ENCODE measurements at places on chromosomes 5 and 9.
A peak's percentile ranks its signal among the peaks of the same experiment; 100 is the strongest.

DNA sequence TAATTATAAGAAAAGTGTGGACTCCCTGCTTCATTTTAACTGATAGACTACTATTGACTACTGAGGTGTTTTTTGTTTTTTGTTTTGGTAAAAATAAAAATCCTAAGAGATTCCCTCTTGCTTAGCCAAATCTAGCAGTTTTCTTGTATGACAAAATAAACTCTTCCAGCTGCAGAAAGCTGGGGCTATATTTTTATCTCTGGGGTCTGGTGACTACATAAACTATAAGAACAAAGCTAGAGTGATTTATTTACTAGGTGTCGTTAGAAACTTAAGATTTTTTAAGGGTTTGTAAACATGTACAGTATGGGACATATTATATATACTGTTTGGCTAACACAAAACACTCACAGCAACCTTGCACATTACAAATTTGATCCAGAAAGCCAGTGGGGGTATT, 467.4 kb upstream of the MPDZ start:
- DNase-seq, result no peak

GRCh38 chr5:76406014-76406413, 2.9 kb downstream of the IQGAP2 start:
- DNase-seq, result no peak

DNA sequence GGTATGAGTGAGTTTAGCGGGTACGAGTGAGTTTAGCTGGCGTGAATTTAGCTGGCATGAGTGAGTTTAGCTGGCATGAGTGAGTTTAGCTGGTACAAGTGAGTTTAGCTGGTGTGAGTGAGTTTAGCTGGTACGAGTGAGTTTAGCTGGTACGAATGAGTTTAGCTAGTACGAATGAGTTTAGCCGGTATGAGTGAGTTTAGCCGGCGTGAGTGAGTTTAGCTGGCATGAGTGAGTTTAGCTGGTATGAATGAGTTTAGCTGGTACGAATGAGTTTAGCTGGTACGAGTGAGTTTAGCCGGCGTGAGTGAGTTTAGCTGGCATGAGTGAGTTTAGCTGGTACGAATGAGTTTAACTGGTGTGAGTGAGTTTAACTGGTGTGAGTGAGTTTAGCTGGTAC, 41.0 kb downstream of the PNPLA7 start:
- DNase-seq, result no peak

GRCh38 chr5:151298063-151298855, 5.3 kb downstream of the SLC36A3 start:
- no peak for DNase-seq

DNA sequence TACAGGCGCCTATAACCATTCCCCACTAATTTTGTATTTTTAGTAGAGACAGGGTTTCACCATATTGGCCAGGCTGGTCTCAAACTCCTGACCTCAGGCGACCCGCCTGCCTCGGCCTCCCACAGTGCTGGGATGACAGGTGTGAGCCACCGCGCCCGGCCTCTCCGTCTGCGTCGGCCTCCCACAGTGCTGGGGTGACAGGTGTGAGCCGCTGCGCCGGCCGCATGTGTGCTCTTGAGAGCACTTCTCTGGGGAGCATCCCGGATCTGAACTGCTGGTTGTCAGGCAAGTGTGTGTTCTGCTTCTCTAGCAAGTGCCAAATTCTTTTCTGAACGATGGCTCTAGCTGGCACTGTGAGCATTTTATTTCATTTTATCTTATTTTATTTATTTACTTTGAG, 3.7 kb upstream of the ENTPD2 start:
- no peak for DNase-seq

DNA sequence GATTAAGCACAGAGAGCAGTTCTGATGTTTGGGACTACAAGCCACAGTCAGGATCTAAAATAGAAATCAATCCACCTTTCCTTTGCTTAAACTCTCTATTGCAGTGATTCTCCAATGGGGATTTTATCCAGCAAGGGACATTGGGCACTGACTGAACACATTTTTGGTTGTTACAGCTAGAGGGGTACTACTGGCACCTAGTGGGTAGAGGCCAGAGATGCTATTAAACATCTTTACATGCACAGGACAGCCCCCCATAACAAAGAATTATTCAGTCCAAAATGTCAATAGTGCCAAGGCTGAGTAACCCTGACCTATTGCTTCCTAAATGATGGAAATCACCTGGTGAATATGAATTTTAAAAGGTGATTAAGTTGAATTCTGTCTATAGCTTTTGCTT, 12.0 kb downstream of the ZNF622 start:
- no peak for DNase-seq

DNA sequence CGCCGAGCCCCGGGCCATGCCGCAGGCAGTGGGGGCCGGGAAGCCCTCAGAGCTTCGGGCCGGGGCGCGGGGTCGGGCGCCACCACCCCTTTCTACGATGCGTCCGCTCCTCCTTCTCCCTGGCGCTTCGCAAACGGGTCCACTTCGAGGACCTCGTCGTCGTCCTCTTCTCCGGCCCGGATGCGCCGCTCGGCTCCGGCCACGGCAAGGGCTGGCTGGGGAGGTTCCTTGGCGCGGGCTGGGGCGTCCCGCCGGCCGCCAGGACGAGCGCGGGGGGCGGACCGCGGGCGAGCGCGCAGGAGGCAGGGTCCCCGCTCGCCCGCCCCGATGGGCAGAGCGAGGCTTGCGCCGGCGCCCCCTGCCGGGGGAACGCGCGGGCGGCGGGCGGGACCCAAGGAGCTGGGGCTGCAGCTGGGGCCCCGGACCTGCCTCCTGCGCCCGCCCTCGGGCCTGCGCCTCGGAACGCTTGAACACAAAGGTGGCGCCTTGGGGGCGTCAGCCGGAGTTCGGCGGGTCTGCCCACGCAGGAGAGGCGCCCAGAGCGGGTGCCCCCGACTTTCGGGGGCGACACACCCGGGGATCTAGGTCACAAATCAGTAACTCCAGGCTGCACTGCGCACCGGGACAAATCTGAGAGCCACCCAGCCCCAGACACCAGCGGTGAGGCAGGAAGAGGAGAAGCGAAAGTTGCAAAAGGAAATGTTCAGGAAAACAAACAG, at the start of gene ROR2:
Gene ROR2 (minus strand): TSS at position 283 of the 719 bp plus-strand sequence.
- DNase-seq, result no peak

- DNase-seq, result peak; percentile 13
Observed at GRCh38 chr9:134634176-134634575, 7.4 kb upstream of the COL5A1 start.

- no peak for DNase-seq
Observed at GRCh38 chr5:139364466-139364865, 18.6 kb downstream of the SLC23A1 start.

Data from posterior cingulate gyrus (tissue), 11 donors.